Stimulated activated CD4-positive, alpha-beta T cell treated with anti-CD3 and anti-CD28 coated beads, Interleukin-12 subunit alpha, Interleukin-12 subunit beta, amount 100 ng/mL, for 4 hours (primary cell): ENCODE measurements at places on chromosomes 7 and 10.

- no peak for DNase-seq
Observed at GRCh38 chr10:75427951-75428350, 3.5 kb upstream of the LRMDA start.

DNA sequence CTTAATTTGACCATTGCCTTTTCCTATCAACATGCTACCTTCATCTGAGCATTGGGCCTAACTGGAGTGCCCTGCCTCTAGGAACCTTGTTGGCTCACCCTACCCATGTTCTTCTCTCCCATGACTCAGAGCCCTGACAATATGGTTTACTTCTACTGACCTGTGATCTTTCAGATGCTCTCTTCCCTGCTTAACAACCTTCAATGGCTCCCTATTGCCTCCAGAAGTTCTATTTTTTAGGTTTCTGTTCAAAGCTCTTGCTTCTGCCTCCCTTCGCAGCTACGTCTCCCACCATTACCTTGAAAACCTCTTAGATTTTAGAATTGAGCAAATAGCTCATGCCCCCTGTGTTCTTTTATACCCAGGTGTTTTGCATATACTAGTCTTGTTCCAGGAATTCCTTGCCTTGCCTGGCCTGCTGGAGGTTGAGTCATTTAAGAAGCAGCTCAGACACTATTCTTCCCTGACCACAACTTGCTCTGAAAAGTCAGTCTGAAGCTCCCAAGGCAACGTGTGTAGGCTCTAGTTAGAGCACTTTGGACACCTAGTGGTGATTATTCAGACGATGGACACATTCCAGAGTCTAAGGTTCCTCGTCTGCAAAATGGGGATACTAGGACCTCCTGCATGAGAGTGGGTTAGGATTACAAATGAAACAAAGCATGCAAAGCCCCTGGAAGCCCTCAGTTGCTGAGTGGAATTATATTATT is 64.4 kb upstream of the EMX2 start:
- DNase-seq = no peak

DNA sequence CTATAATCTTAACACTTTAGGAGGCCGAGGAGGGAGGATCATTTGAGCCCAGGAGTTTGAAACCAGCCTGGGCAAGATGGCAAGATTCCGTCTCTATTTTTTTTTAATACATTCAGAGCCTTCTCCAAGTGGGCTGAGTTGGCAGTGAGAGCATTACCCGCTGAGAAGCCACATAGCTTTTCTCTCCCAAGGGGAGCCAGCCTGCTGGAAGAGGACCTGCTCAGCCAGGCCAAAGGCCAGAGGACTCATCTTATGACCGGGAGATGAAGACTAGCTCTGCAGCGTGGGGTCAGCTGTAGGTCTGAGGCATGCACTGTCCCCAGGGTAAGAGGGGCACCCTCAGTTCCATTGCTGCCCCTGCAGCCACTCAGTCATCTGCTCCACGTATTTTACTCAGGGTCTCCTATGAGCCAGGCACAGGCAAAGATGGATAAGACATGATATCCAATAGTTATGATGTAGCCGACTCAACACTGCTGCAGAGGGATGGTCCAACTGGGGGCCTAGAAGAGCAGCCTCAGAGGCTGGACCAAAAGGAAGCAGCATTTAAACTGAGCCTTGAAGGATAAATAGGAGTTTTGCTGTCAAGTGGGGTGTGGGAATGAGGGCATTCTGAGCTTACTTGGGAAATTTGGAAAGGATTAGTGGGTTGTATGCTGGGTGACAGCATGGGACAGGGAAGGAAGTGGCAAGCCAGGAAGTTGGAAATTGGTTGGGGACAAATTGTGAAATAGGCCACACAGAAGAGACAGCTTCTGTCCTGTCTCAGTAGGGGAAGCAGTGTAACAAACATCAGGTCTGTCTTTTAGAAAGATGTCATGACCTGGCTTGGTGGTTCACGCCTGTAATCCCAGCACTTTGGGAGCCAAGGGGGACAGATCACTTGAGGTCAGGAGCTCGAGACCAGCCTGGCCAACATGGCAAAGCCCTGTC is 1.6 kb upstream of the MARVELD1 start:
- DNase-seq = no peak

GRCh38 chr10:48799341-48800006 is 114.8 kb downstream of the WDFY4 start:
- DNase-seq = no peak

- DNase-seq = no peak
Observed at GRCh38 chr7:34015651-34016050, 110.3 kb downstream of the BMPER start.

DNA sequence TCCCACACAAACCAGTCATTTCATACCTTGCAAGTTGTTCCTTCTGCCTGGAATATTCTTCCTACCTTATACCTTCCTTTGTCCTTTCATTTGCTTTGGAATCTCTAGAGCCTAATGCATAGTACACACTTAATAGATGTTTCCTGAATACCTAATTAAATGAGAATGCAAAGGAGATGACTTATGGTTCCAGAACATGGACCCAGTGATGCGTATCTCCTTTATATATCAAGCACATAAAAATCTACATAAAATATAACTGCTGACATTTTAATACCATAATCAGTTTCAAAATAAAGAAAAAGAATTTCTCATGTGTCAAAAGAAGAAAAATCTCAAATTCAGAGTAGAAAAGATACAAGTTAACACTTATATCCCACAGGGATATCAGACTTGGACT is 110.6 kb upstream of the ASAH2 start:
- no peak for DNase-seq

DNA sequence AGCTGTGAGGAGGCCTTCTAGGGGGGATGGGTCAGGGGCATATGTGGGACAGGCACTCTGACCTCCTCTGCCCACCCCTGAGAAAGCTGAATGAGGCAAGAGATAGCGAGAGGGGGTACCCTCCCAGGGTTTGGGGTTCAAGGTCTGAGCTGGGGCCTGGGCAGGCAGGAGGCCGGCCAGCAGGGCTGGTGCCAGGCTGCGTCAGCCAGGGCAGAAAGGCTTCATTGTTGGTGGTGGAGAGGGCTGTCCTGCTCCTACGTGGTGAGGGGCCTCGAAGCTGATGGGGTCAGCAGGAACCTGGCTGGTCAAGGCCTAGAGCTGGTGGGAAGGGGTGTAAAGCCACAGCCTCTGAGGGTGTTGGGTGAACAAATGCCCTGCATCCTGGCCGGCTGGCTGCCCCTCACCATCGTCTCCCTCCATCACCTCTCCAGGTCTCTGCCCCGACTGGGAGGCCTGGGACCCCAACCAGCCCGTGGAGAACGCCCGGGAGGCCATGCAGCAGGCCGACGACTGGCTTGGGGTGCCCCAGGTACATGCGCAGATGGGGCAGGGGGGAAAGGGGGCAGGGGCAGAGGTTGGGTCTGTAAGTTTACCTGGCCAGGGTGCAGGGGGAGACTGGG is 6.6 kb downstream of the FLNC start:
- no peak for DNase-seq

- DNase-seq = no peak
Observed at GRCh38 chr7:157224627-157225026, 85.9 kb downstream of the UBE3C start.

DNA sequence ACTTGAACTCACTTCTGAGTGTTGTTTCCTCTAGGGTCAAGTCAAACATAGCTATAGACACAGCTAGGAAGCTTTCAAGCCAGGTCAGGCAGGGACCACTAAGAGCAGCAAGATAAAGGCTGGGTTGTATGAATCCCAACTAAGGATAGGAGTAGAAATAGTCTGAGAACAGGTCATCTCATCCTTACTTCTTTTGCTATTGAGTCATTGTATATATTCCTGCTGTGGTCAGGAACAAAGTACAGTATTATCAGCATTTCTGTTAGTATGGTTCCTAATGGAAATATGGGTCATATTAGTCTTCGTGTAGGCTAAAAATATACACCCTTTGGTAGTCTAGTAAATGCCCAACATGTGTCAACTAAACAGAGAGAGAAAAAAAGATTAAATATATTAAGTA is 145.3 kb downstream of the BTAF1 start:
- DNase-seq = no peak

GRCh38 chr7:141609576-141609975 is 58.4 kb downstream of the AGK start:
- DNase-seq = no peak

DNA sequence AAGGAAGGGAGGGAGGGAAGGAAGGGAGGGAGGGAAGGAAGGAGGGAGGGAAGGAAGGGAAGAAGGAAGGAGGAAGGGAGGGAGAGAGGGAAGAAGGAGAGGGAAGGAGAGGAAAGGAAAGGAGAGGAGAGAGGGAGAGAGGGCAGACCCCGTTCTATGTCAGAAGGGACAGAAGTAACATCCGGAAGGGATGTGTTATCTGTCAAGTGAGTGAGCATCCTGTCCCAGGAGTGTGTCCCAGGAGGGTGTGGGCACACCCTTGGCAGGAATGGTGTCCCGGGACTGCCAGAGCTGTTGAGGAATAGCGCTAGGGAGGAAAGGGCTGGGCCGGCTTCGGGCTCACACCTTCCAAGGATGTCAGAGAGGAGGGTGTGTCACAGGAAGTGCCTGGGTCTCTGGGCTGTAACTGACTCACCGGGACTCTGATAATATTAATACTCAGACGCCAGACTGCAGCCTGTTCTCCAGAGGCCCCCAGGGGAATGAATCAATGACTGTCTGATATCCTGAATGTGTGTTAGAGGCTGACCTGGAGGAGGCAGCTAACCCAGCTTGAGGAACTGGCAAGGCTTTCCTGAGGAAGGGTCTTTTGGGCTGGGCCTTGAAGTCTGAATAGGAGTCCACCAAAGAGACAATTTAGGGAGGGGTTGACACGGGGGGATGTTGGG is 125.6 kb upstream of the TNRC18 start:
- DNase-seq = no peak

DNA sequence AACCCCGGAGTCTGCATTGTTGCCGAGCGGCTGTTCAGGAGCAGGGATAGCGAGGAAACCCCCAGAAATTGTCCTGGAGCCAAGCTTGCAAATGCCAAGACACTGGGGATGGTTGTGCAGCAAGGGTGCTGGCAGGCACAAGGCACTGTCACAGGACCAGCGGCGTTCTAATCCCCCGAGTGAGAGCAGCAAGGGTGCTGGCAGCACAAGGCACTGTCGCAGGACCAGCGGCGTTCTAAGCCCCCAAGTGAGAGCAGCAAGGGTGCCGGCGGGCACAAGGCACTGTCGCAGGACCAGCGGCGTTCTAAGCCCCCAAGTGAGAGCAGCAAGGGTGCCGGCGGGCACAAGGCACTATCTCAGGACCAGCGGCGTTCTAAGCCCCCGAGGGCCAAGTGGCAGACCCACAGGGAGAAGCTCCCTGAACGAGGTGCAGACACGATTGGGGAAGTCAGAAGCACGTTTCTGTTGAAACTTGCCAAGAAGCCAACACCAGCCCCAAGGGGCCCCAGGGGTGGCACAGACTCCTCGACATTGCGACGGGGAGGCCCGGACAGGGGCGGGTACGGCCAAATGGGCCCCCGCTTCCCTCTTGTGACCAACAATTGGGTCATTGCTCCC is 40.4 kb upstream of the INPP5A start:
- DNase-seq = no peak

DNA sequence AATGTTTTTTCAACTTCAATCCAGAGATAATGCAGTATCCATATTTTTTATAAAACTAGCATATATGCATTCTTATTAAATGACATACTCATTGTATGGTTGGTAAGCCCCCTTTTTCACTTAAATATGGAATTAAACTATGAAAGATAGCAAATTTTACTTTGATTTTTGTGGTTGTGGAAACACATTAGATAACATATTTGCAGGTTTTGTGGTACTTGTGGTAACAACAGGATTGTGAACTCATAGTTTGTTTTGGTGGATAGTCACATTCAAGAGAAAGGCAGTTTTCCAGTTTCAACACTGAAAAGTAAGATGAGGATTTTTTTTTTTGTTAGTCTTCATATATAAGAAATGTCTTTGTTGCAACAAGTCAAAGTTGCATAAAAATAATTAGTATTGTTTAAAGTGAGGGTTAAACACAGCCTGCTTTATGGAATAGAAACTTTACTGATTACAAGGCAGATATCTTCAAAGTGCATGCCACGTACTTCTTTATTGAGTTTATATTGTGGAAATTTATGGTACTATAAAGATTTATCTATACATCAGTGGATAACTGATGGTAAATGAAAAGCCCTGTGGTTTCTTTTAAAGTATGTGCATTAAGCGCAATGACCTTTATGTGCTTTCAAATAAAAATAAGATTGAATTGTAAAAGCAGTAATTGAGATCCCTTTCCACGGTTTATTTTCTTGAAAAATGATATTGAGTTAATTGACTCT is 39.7 kb upstream of the SEMA3D start:
- no peak for DNase-seq

DNA sequence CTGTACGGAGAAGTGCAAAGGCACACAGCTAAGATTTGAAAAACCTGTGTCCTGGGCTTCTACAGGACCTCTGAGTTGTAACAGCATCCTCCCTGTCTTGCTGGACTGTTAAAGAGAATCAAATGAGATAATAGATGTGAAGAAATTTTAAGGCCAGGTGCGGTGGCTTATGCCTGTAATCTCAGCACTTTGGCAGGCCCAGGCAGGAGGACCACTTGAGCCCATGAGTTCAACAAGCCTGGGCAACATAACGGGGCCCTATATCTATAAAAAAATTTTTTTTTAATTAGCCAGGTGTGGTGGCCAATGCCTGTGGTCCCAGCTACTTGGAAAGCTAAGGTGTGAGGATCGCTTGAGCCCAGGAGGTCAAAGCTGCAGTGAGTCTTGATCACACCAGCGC is 2.9 kb upstream of the ARHGAP21 start:
- DNase-seq = no peak

- DNase-seq = no peak
Observed at GRCh38 chr7:6700793-6701192, 6.0 kb downstream of the ZNF12 start.

DNA sequence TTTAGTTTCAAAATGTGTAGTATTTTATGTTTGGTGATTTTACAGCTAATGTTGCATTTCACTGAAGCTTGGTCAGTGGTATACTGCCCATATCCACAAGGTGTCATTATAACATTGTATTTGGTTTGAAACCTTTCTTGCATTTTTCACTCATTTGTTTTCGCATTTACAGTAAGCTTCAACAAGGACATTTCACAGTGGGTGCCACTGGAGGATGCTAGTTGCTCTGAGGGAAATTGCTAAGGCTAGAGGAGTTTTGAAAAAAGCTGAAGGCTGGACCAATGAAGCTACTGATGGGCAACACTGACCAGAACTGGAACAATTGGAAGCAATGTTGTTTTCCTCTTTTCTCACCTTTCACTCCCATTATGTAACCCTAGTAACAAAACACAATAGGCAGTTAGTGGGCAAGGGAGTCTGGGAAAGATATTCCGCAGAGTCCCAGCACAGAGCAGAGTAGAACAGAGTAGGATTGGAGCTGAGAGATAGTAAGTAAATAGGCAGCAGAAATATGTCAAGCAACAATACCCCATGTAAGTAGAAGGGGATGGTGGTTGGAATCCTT is 23.6 kb upstream of the SRI start:
- DNase-seq = no peak
